Foreskin keratinocyte (primary cell): ENCODE measurements at places on chromosomes 1 and 21. TPM values are rescaled to one million over a fixed set of nuclear protein-coding genes. Genes with fewer than 3 reads are reported as not detected.

Gene KRTAP12-2
- polyA plus RNA-seq, result not detected in 2 replicates

Gene C1orf50
- polyA plus RNA-seq, result 7.8 and 8.5 TPM in 2 replicates

Gene PODN
- not detected in 2 replicates for polyA plus RNA-seq

Gene GDAP2
- polyA plus RNA-seq, result 5.8 and 6.9 TPM in 2 replicates

Gene ITLN2
- not detected in 2 replicates for polyA plus RNA-seq

Gene SRSF4
- 53.7 and 64.9 TPM in 2 replicates for polyA plus RNA-seq

Gene HSD3B2
- not detected in 2 replicates for polyA plus RNA-seq

Gene UBXN10
- 0.03 and 0.06 TPM in 2 replicates for polyA plus RNA-seq

Gene CD244
- polyA plus RNA-seq, result not detected in 2 replicates

Gene PALMD
- 0.60 and 0.66 TPM in 2 replicates for polyA plus RNA-seq

Gene MSH4
- polyA plus RNA-seq, result not detected in 2 replicates

Gene ECM1
- 87.6 and 100 TPM in 2 replicates for polyA plus RNA-seq

Gene ITPKB
- 3.5 and 3.9 TPM in 2 replicates for polyA plus RNA-seq

Gene DMBX1
- polyA plus RNA-seq, result not detected in 2 replicates

Gene SLFNL1
- polyA plus RNA-seq, result not detected in 2 replicates

Gene LCE6A
- 0.23 and 0.39 TPM in 2 replicates for polyA plus RNA-seq

Gene CLCA2
- polyA plus RNA-seq, result 46.6 and 55.4 TPM in 2 replicates

Gene LAD1
- 251 and 256 TPM in 2 replicates for polyA plus RNA-seq

Gene LYPD8
- not detected in 2 replicates for polyA plus RNA-seq

Gene ZNF669
- polyA plus RNA-seq, result 1.5 and 2.0 TPM in 2 replicates

Gene CELA3A
- polyA plus RNA-seq, result not detected in 2 replicates

Gene FAM72B
- 3.1 and 5.8 TPM in 2 replicates for polyA plus RNA-seq

Gene TMPRSS3
- not detected in 2 replicates for polyA plus RNA-seq

Gene CA14
- polyA plus RNA-seq, result 0.66 and 0.72 TPM in 2 replicates

Gene IFI44L
- polyA plus RNA-seq, result 11.7 and 14.1 TPM in 2 replicates

Gene SAMD13
- polyA plus RNA-seq, result 0.51 and 0.79 TPM in 2 replicates
